Stimulated activated CD8-positive, alpha-beta memory T cell treated with anti-CD3 and anti-CD28 coated beads, Interleukin-7, amount 100 ng/mL, for 48 hours (primary cell): ENCODE measurements at places on chromosomes 1 and 21.

DNA sequence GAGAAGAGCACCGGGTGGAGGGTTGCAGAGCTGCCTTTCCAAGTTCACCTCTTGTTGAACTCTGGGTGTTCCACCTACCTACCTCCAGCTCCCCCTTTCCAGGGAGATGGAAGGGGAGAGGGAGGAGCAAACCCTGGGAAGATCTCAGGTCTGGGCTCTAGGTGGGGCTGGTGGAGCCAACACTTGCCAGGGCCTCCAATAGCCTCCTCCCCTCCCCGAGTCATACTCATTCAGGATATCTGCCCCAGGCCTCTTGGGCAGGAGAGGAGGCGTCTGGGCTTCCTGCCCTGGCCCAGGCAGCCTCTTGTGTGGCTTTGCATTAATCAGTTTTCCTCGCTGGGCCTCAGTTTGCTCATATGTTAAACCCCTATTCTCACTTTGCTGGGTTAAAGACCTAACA lies 13.4 kb downstream of the RAP1GAP start:
- no peak for DNase-seq

DNA sequence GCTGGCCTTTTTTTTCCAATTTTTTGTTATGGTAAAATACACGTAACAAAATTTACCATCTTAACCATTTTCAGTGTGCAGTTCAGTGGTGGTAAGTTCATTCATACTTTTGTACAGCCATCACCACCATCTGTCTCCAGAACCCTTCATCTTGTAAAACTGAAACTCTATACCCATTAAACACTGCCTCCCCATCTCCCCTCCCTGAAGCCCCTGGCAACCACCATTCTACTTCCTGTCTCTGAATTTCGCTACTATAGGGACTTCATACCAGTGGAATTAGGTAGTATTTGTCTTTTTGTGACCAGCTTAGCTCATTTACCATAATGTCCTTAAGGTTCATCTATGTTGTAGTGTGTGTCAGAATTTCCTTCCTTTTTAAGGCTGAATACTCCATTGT lies 8.7 kb downstream of the PKNOX1 start:
- DNase-seq: no peak

DNA sequence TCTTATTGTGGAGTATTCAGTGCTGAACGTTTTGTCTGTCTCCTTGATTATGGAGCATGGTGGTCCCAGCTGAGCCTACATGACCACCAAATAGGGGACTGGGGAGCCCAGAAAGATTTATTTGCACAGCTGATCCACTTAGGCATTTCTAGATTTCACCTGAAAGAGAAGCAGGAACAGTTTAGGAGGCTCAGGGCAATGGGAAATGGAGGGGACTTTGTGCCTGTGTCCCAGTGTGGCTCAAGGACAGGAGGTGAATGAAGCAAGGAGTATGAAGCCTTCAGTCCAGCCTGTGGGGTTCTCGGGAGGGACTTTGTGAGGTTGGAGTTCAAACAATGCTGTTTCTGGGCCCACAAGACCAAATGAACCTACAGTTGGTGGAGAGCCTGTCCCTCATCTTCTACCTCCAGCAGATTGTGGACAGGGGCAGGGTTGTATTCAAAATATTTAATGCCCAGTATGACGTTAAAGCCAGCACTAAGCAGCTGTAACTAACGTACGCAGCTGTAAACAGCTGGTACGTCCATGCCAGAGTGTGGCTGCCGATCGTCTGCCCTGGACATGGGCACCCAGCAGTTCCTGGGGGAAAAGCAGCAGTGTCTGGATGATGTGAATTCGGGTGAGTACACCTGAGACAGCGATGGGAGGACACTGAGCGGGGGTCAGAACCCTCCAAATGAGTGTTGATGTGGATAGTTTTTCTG lies 164.9 kb upstream of the RAB4A start:
- no peak for DNase-seq

DNA sequence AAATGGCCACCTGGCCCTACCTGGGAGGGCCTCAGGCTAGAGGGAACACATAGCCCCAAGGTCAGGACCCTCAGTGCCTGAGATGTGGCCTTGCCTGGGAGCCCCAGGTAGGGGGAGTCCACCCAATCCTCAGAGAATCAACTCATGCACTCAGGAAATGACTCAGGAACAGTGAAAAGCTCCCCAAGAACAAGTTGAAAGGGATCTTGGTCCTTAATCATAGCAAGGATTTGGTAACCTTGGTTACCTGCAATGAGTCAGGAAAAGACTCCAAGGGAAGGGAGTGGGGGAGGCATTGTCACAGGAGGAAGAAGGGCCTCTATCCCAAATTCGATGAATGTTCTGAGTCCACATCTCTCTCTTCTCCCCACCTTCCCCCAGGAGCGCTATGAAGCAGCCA lies 17.0 kb downstream of the MAP7D1 start:
- no peak for DNase-seq

- DNase-seq: no peak
Observed at GRCh38 chr1:203686091-203686632, 59.5 kb downstream of the ATP2B4 start.

DNA sequence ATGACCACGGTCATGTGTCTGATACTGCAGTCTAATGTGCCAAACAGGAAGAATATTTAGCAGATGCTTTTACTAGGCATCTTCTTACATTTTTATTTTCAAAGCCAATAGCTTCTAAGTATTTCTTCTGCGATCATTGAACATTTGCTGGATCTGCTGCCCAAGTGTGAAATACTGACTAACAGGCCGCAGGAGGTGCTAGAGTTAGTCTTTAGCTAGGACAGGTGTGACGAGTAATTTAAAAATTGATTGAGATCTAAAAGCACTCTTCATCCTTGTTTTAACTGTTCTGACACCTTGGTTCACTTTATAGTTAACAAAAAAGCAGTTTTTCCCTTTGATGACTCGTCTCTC lies 748 bp upstream of the FAM78B start:
- DNase-seq: no peak

GRCh38 chr1:217493290-217493689 lies 137.6 kb downstream of the GPATCH2 start:
- no peak for DNase-seq

DNA sequence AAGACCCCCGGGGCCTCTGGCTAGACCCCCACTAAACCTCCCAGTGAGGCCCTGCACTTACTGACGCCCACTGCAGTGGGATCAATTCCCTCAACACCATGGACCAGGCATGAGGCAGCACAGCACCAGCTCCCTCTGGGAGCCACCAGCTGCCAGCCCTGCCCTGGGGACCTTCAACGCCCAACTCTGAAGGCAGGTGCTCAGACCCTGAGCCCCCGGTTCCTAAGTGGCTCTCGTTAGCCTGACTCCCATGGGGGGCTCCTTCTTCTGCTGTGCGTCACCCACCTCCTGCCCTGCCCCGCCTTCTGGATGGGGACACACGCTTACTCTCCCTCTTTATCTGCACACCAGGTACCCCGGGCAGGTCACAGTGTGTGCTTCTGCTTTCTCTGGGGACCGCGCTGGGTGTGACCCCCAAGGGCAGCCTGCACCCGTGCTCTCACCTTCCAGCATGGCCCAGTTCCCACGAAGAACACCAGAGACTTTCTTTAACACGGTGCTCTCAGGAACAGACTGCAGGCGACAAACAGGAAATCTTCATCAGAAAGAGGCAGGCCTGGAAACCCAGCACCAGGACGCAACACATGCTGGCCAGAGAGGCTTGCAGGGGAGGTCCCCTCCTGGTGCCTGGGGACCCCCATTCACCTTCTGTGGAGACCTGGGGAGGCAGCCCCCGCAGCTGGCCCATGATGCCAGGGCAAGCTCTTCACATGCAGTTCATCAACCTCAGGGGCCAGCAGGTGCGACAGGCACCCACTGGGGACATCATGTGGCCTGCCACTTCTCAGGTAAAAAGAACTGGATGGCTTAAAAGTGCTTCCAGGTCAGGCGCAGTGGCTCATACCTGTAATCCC lies 27.3 kb downstream of the WDR4 start:
- DNase-seq: no peak

GRCh38 chr21:42580793-42581321 lies 67.2 kb downstream of the SLC37A1 start:
- no peak for DNase-seq

GRCh38 chr1:159441360-159441759 lies 1.8 kb downstream of the OR10J1 start:
- DNase-seq: no peak
